Fibroblast of skin of left biceps (primary cell): ENCODE measurements at places on chromosomes 3 and 15.

GRCh38 chr3:70180664-70181063, 131.8 kb downstream of the MDFIC2 start:
- no peak for DNase-seq

DNA sequence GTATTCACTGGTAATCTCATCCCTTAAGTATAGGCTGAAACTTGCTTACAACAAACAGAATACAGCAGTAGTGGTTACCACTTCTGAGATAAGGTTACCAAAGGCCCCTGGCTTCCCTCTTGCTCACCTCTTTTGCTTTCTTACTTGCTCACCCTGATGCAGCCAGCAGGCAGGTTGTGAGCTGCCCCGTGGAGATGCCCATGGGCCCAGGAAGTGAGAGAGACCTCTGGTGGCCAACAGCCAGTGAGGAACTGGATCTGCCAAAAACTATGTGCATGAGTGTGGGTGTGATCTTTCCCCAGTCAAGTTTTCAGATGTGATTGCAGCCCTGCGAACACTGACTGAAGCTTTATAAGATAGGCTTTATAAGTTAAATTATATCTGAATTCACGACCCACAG, 48.7 kb downstream of the NMNAT3 start:
- no peak for DNase-seq

DNA sequence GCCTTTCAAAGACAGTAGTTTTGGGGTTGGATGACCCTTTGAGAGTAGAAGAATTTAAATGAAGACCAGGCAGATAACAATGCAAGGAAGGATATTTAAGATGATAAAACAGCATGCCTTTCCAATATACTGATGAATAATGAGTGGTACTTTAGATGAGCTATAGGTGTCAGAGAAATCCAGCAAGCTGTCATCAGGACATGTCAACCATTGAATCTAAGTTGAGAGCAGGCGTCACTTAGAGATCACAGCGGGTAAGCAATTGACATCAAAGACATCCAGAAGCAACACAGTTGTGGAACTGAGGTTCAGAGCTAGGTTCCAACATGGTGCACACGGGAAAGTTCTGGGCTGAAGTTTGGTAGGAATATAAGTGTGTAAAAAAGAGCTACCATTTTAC, 25.0 kb downstream of the CCDC54 start:
- no peak for DNase-seq

- DNase-seq = no peak
Observed at GRCh38 chr3:139987908-139988307, 52.9 kb downstream of the CLSTN2 start.

GRCh38 chr15:39125904-39126303, 455.0 kb upstream of the THBS1 start:
- no peak for DNase-seq

GRCh38 chr3:65660000-65660598, 378.6 kb downstream of the MAGI1 start:
- DNase-seq = no peak

- DNase-seq = peak; percentile 28
Observed at GRCh38 chr15:70142322-70143191, 44.8 kb upstream of the TLE3 start.

GRCh38 chr3:71109241-71109976, 474.1 kb downstream of the FOXP1 start:
- DNase-seq = peak; percentile 64

GRCh38 chr3:80050826-80051601, 283.2 kb upstream of the ROBO1 start:
- no peak for DNase-seq

DNA sequence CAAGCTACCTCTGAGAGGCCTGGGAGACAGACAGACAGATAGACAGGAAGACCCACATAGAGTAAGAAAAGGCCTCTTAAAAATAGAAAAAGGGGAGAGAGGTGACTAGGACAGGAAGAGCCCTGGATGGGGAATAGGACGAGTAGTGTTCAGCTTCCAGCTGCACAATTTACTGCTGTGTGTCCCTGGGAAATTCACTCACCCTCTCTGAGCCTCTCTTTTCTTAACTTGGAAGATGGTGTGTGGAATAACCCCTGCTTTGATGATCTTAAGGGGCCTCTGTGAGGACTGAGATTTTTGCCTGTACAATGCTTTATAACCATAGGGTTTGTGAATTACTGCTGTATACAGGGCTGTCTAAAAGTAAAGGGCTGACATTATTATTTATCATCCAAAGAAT, 37.5 kb downstream of the FEM1B start:
- no peak for DNase-seq

GRCh38 chr15:63323798-63324563, 46.6 kb downstream of the APH1B start:
- DNase-seq = no peak

- DNase-seq = peak; percentile 62
Observed at GRCh38 chr3:99484871-99485270, 153.5 kb upstream of the COL8A1 start.

DNA sequence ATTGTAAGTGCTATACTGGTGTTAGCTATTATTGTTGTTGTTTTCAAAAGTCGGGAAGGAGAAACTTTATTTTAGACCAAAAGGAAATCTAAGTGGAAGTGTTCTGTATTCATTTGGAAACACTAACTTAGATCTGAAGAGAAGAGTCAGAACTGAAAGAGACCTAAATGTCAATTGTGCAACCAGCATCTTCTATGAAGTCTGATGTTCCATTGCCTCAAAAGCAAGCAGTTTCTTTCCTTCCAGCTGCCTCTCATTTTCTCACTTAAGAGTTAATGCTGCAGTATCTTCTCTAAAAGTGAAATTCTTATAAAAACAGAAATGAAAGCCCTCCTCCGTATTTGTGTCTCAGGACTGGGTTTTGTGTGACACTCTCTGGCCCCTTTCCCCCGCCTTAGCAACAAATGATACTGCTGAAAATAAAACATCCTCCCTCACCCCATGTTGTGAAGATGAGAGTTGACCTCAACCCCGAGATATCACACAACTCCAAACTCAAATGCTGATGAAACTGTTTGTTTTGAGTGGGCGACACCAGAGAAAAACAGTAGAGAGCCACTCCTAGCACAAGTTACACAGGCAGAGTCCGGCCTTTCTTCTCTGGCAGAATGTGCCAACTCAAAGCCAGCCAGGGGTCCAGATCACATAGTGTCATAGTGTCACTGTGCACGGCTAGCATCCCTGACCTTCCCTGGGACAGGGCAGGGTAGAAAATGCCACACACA, 48.9 kb downstream of the GLDN start:
- no peak for DNase-seq

DNA sequence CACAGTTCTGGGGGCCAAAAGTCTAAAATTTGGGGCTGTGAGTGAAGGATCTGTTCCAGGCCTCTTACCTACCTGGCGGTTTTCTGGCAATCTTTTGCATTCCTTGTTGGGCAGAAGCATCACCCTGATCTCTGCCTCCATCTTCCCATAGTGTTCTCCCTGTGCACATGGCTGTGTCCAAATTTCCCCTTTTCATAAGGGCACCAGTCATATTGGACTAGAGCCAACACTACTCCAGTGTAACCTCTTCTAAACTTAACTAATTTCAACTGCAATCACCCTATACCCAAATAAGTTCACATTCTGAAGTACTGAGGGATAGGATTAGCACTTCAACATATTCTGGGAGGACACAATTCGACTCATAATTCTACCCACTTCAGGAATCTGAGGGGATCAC, 85.0 kb downstream of the CCNL1 start:
- no peak for DNase-seq

GRCh38 chr15:79989183-79989582, 18.2 kb upstream of the BCL2A1 start:
- DNase-seq = no peak

DNA sequence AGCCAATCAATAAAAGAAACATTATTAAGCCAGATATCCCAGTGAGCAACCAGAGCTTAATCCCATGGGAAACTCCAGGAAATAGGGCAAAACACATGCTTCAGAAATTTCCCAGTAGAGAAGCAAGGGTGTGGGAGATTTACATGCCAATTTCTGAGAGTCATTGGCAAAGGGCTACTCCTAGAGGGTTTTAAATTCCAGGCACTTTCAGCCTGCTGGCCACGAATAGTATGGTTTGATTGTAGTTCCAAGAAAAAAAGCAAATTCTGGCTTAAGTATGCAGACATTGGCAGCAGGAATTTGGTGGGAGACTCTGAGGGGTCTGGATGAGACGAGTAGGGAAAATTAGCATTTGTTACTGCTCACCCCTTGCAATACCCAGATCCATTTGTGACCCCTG, 402.1 kb upstream of the SUCLG2 start:
- no peak for DNase-seq

DNA sequence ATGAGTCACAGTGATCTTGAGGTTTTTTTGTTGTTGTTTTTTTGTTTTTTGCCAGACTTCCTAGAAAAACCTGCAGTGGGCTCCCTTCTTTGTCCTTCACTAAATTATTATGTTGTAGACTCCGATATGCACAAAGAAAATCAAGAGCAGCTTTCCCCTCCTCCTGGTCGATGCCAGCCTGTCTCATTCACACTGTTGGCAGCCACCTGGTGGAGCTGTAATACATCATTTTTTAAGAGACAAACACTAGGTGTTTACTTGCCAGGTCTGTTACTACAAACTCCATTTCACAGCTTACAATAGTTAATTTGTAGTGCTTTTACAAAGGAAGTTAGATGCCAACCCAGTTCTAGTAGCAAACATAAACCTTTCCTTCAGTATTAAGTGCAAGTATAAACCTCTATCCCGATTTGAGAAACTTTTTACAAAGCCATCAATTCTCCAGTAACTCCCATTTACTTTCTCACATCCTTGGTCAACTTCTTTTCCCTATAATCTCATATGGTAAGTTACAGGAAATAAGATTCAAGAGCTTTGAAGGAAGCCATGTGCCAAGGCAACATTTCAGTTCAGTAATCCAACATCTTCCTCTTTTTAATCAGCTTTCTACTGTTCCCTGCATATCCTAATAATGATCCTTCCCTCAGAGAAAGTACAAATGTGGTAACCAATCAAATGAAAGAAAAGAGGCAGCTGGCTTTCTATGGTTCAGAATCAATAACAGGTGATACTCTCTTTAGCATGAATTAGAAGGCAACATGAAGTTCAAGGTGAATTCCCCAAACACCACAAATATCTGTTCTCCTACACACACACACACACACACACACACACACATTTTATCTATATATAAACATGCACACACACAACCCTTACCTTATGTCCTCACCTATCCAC, 14.0 kb downstream of the AAGAB start:
- DNase-seq = no peak

DNA sequence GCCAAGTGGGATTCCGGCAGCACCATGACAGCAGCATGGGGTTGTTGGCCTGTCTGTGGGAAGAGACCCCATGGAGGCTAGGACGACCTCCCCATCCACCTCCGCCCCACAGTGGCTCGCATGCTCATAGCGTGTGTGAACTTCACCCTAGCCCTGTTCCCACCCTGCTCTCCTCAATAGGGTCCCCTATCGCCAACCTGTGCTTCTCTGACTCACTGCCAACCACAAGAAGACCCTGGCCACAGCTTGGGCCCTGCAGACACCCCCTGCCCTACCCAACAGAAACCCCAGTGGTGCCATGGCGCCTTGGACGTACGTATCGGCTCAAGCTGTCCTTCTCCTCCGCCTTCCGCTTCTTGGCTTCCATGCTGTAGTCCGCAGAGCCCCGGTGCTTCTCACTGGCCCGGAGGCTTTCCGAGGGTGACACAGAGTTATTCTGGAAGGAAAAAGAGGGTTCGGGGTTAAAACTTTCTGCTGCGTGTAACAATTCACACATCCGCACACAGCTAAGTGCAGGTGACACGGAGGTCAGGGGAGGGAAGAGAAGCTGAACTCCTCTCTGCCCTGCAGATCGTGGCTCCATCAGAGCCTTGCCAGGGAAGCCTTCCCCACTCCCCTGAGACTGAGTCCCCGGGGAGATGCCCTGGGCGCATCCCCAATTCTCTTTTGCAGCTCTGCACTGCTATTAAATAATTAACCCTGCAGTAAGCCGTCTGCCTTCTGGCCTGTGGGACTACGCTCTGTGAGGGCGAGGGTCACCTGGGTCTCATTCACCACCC, 37.3 kb downstream of the TLE3 start:
- DNase-seq = no peak

GRCh38 chr3:19384868-19385267, 236.6 kb downstream of the KCNH8 start:
- no peak for DNase-seq

DNA sequence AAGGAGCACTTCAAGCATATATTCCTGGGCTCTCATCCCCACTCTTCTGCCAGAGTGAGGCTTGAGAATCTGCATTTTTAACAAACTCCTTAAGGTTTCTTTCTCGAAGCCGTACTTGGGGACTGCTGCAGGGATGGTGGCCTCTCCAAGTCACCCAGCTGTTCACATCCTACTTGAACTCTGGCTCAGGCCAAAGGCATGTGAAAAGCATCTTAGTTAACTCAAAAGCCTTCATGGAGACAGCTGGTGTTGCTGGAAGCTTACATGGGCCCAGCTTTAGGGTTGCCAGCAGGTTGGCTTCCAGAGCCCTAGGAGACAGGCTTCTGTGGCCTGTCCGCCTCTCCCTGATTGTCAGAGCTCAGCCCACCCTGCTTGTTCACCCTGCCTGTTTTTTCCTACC, 139.2 kb downstream of the THSD4 start:
- no peak for DNase-seq

- no peak for DNase-seq
Observed at GRCh38 chr3:23913873-23914743, 2.7 kb downstream of the NKIRAS1 start.

GRCh38 chr3:17491601-17492000, 250.8 kb downstream of the TBC1D5 start:
- no peak for DNase-seq

DNA sequence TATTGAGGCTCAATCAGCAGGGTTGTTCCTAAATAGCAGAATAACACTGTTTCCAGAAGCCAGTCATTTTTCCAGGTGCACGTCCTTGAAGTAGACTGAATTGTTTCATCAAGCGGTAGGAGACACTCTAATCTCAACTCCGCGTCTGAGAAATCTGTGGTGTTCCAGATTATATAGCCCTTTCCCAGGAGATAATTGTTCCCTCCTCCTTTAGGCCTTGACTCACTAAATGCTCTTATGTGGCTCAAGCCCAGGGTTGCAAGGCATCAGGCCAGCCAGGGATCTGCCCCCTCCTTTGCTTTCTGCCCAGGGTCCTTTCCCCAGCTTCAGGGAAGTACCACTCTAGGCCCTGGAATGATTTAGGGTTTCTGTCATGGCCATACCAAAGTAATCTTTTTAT, 5.7 kb upstream of the HLTF start:
- DNase-seq = no peak

DNA sequence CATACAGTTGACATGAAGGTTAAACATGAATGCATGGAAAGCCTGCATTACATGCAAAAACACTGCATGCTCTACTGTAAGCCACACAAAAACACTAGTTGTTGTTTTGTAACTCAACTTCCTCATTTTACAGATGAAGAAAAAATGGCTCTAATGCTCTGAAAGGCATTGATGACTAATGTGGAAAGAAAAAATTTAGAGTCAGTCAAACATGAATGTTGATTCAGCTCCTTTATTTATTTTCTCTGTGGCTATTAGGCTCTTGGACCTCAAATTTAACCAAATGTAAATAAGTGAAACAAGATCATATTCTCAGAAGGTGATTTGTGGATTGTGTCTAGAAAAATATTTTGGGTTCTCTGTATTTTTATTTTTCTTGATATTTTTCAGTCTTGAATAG, 336.7 kb upstream of the ZNF717 start:
- DNase-seq = no peak

GRCh38 chr15:56948000-56948763, 29.7 kb downstream of the TCF12 start:
- DNase-seq = no peak
